ENCODE measurements at places on chromosomes 5 and 9.
A peak's percentile ranks its signal among the peaks of the same experiment; 100 is the strongest.

GRCh38 chr5:1414311-1415058 is 30.8 kb downstream of the SLC6A3 start:
- no peak for DNase-seq

DNA sequence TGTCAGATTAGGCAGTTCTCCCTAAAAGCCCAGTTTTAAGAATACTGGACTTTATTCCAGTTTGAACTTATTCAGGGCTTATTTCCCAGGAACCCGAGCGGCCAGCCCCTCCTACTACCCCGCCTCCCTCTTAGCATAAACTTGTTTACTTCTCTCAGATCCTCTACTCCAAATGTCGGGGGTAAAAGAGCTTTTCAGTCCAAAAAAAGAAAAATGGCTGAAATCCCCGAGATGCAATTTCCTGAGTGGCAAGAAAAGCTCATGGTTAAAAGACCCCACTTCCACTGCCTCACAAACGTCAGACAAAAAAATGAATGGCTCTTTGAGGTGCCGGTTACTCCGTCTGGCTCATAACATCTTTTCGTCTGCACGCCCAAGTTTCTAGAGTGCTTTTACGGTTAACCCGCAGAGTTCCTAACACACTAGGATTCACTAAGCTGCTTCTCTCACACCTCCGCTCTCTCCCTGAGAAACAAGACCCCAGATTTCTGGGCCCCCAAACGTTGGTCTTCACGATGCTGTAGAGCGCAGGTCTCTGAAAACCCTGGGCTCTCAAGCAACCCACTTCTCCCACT is 402 bp downstream of the BRD8 start:
- DNase-seq: peak; percentile 61

DNA sequence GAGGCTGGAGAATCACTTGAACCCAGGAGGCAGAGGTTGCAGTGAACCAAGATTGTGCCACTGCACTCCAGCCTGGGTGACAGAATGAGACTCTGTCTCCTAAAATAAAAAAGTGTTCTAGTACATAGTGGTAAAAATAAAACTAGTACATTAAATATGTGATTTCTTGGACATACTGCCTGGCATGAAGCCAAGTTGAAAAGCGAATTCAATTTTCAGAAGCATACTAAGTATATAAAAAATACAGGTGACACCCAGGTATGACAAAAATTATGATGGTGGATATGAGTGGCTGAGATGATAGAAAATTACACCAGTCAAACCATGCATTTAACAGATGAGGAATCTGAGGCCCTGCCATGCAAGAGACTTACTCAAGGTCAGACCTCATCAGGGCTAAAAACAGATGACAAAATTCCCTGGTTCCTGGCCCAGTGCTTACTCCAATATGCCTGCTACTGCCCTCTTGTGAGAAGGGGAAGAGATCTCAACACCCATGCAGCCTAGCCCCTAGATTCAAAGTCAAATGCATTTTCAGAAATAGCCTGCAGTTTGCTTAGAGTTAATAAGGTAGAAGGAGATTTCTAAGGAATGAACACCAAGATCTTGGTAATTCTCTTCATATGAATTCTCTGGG is 46.6 kb upstream of the GNPDA1 start:
- DNase-seq: peak; percentile 65

DNA sequence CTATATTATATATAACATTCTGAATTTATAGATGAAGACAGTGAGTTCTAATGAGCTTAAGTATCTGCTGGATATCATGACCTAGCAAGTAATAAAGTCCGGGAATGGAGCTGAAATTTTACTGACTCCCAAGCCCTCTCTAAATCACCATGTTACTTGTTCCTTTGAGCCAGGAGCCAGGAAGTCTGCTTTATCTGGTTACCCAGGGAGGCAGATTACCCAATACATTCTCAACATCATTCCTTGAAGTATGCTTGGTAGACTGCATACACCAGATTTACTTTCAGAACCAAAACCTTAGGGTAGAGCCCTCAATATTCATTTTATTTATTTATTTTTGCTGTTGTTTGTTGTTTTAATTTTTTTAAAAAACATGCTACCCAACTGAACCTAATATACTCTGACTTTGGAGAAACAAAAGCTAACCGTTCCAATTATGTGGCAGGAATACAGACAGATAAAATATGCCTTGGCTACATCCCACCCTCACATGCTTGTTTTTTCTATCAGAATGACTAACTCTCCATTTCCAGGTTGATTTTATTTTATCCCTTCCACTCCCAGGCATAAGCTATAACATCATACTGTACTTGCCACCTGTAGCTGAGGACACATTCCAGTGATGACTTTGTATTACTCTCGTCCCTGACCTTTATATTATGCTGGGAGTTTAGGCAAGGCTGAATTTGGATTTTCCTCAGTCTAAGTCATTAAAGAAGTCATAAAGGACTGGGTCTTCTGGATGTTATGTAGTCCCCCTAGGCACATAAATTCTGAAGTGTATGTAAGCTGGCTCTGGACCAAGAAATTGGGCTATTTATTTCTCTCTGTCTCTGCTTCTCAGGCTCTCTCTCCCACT is 82.0 kb downstream of the YIPF5 start:
- no peak for DNase-seq

- no peak for DNase-seq
These were observed 119.4 kb downstream of the CRB2 start for GRCh38 chr9:123475407-123475806.

Measured in pons (tissue), 1 donor.